Aorta (tissue), 5 donors: ENCODE measurements at places on chromosomes 5 and 9.

GRCh38 chr5:103693517-103693916, 130.9 kb upstream of the NUDT12 start:
- DNase-seq = no peak

DNA sequence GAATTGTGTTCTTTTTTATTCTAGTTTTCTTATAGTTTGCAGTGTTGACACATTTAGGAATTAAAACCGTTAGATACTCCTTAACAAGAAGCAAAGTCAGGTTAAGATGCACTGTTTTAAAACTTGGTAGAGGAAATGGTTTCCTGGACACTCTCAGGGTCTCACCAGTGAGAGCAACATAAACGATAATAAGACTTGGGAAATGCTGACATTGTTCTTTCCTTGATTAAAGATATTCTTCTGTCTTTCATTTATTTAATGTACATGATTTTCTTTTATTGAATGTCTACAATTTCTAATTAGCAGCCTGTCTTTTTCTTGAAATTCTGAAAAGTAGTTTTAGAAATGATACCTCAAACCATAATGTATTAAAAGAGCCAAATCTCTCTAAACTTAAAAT, 707.9 kb upstream of the CHD1 start:
- DNase-seq = no peak

DNA sequence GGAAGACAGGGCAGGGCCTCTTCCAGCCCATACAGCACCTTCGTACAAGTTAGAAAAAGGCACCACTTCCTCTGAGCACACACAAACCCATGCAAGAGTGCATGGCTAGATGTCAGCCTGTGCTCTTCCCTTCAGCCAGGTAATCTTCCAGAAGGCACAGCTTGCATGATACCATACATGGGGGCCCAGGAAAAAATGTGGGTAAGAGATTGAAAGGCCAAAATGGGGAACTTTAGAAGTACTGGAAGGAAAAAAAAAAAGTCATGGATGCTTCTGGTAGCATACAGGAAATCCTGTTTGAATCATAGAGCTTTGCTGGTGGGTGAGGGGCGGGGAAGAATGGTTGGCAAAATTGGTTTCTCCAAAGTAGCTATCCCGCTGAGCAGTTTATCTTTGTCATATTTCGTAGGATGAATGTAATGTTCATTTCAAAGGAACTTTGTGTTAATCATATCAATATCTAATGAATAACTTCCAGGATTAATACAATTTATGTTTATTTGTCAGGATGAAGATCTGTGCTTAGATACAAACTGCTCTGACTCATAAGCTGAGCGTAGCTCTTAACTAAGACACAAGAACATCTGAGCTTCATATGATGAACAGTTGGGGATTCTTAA, 78.2 kb upstream of the MAP3K1 start:
- DNase-seq = no peak

- DNase-seq = no peak
Observed at GRCh38 chr5:59390074-59390659, 503.4 kb downstream of the PDE4D start.

DNA sequence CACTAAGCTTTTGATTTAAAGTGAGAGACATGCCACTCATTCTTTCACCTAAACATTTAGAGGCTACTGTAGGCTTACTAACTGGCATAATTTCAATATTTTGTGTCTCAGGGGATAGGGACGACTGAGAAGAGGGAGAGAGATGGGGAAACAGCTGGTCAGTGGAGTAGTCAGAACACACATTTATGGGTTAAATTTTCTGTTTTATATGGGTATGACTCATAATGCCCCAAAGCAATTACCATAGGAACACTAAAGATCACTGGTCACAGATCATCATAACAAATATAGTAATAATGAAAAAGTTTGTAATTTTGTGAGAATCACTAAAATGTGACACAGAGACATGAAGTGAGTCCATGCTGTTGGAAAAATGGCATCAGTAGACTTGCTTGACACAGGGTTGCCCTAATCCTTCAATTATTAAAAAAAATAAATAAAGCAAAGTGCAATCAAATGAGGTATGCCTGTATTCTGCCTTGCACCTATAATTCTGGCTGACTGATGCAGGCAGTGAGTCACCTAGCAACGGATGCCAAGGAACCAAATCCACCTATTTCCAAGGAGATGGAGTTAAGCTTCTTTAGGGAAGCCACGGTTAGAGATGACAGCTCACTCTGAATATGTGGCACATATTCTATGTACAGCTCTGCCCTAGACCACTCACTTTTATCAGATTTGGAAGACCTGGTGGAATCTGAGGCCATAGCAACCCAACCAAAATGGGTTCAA, 166.1 kb downstream of the MARCHF11 start:
- no peak for DNase-seq

DNA sequence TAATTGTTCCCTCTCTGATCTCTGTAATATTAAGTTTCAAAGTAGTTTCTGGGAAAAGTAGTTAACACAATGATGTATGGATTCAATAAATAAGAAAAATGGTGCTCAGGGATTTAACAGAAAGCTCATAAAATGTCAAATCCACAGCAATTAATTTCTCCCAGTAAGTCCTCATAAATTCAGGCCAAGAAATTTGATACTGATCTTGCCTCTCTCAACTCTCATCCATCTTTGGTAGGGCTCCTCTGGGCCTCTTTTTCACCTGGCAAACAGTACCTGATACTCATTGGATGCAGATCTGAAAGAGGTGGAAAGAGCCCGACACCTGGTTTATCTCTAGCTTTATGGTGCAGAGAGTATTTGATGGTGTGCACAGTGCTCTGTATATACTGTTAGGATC, 106.1 kb downstream of the STK32A start:
- no peak for DNase-seq

GRCh38 chr5:40960037-40960436, 50.7 kb downstream of the C7 start:
- DNase-seq = no peak

DNA sequence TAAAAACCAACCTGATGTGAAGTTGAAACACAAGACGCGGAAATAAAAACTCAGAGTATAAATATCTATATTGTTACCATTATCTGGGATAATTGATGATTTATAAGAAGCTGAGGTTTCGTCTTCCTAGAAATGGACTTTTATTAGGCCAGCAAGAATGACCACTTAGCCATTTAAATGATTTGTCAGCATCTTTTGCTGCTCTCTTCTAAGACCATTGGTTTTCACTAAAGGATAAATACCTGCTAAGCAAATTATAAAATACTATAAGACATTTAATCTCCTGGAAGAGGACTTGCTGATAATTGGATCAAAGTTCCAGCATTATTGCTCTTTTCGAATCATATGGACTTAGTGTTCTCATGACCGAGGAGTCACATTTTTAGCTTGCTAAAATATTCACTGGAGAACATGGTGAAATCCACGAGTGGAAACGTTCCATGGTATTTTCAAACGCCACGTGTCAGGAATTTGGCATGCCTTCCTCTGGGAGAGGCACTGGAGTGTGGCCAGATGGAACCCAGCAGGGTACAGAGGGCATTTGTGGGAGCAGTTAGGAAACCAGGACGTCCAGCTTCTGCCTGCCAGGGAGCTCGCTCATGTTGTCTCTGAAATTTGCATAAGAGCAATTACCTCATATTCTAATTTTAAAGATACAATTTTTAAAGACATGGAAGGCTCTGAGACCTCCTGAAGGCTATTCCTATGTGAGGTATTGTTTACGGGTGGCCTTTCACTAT, 43.1 kb downstream of the TNFAIP8 start:
- peak; percentile 74 for DNase-seq

DNA sequence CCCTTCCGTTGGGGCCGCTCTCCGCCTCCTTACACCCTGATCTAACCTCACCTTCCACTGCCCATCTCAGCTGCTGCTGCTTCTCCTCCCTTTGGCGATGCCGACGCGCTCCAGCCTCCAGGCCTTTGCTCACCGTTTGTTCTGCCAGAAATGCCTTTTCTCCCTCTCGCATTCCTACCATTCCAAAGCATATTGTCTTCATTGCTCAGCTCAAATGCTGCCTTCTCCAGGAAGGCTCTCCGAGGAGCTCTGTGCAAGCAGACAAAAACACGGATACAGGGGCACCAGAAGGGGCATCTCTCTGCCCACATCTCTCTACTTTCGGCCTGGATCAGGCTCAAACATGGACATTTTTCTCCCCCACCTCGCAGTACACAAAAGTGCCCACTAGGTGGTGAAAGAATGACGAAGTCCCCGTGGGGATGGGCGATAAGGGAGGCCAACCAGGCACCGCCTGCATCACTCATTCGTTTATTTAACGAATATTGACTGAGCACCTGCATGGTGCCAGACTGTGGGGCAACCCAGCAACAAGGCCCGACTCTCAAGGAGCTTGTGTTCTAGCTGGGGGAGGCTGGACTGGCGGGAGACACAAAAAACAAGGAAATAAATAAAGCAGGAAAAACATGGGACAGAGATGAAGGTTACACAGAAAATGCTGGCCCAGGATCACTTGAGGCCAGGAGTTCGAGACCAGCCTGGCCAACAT, 7.3 kb upstream of the GRHPR start:
- peak; percentile 77 for DNase-seq

- DNase-seq = no peak
Observed at GRCh38 chr5:175464074-175464941, 14.1 kb upstream of the SFXN1 start.

DNA sequence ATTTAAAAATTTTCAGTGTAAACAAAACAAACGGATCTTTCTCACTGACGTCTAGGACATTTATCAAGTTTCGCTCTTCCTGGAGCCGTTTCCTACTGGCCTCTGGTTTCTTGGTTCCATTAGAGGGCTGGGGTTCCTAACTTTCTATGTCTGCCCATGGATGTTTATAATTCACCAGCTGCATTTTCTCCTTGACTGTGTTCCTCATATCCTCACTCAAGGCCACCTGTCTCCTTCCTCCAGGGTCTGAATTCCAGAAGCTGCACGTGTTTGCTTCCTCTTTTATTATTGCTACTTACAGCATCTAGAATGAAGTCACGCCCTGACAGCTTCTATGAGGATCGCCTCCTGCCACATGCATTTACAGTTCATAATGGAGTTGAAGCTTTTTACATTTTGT, 74.1 kb upstream of the BASP1 start:
- DNase-seq = no peak

DNA sequence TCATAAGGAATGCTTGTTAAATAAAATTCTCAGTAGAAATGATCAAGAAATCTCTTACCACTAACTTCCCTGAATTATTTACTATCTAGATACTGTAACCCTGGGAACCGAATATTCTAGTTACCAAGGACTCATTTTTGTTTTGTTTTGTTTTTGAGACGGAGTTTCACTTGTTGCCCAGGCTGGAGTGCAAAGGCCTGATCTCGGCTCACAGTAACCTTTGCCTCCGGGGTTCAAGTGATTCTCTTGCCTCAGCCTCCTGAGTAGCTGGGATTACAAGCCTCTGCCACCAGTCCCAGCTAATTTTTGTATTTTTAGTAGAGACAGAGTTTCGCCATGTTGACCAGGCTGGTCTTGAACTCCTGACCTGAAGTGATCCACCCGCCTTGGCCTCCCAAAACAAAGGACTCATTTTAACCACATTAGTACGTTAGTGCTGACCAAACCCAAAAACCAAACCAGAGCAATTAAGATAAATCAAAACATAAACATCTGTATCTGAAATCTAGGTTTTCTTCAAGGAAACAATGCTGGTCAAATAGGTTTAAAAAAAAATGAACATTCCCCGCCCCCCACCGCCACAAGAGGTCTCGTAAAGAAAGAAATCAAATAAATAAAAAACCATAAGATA, 3.7 kb downstream of the TXN start:
- no peak for DNase-seq

DNA sequence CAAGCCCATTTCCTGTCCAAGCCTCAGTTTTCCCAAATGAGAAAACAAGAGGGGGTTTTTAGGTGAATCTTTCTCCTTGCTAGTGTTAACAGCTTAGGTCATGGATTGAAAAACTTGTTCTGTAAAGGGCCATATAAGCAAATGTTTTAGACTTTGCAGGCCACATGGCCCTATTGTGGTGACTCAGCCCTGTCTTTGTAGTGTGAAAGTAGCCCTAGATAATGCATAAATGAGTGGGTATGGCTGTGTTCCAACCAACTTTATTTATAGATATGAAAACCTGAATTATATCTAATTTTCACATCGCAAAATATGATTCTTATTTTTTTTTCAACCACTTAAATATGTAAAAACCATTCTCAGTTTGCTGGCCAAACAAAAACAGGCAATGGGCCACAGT, 6.9 kb upstream of the BARX1 start:
- DNase-seq = no peak

GRCh38 chr9:133225171-133226011, 16.3 kb upstream of the OBP2B start:
- no peak for DNase-seq

GRCh38 chr9:21933865-21934264, 60.3 kb downstream of the CDKN2A start:
- DNase-seq = no peak

GRCh38 chr5:168301593-168302390, 10.3 kb downstream of the WWC1 start:
- no peak for DNase-seq

DNA sequence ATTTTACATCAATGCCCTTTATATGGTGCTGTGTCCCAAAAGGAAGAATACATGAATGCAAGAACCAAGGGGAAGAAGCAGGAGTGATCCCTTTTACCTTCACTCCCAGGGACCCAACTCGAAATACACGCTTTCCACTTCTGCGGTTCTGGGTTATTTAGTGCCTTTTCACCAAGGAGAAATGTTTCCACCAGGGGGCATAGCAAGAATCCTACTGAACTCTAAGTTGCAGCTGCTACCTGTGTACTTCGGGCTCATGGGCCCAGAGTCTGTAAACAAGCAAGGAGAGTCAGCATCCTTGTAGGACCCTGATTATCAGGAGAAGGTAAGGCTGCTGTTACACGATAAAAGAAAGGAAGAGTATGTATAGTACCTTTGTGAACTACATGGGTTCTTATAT, 45.7 kb downstream of the DPYSL3 start:
- no peak for DNase-seq

GRCh38 chr9:114006155-114006550, 71.9 kb downstream of the AMBP start:
- DNase-seq = no peak

DNA sequence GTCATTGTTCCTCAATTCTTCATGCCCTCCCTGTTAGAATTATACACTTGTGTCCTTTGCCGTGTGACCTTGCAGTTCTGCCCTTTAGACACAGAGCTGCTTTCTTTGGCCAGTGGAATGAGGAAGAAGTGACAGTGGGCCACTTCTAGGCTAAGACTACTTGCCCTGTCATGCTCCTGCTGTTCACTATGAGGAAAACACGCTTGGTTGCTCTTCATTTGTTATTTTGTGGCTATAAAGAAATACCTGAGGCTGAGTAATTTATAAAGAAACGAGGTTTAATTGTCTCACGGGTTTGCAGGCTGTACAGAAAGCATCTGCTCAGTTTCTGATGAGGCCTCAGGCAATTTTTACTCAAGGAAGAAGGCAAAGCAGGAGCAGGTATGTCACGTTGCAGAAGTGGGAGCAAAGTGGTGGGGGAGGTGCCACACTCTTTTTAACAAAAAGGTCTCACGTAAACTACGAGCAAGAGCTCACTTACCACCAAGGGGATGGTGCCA, 279.1 kb upstream of the DMAC1 start:
- no peak for DNase-seq

GRCh38 chr5:133331941-133332340, 280.1 kb downstream of the HSPA4 start:
- no peak for DNase-seq
